ENCODE measurements at places on chromosomes 11 and 22. TPM values are rescaled to one million over a fixed set of nuclear protein-coding genes. Genes with fewer than 3 reads are reported as not detected.

The OR6A2 gene
- 0.24 TPM for total RNA-seq

DNA sequence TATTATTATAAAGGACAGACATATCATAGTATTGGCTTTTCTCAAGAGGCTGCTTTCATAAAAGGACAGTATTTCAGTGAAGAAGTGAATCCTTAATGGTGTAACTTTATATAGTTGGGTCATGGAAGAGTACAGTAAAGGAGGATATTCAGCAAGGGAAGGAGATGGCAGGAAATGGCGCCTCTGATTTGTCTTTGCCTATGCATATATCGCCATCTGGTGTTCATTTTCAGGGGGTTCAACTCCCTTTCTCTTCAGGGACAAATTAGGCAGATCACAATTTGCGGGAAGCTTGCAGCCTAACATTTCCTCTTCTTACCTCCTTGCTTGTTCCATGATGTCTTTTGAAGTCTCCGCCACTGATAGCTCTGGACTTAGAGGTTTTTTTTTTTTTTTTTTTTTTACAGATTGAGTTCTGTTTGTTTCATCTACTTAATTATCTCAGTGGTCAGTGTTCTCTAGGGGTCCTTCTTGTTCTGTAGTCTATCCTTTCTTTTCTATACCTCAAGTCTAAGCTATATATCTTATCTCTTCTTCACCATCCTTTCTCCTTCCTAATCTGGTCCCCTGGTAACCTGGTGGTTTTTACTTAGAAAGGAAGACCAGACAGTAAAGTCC, 21.8 kb upstream of the RRM1 start:
- no peak overlapping the region for H3K27ac ChIP-seq
- H3K4me3 ChIP-seq, result no peak overlapping the region
- no peaks in the 10 kb centered on the region for H3K36me3 ChIP-seq
- peaks cover 2% of the 10 kb centered on the region for H3K27me3 ChIP-seq

DNA sequence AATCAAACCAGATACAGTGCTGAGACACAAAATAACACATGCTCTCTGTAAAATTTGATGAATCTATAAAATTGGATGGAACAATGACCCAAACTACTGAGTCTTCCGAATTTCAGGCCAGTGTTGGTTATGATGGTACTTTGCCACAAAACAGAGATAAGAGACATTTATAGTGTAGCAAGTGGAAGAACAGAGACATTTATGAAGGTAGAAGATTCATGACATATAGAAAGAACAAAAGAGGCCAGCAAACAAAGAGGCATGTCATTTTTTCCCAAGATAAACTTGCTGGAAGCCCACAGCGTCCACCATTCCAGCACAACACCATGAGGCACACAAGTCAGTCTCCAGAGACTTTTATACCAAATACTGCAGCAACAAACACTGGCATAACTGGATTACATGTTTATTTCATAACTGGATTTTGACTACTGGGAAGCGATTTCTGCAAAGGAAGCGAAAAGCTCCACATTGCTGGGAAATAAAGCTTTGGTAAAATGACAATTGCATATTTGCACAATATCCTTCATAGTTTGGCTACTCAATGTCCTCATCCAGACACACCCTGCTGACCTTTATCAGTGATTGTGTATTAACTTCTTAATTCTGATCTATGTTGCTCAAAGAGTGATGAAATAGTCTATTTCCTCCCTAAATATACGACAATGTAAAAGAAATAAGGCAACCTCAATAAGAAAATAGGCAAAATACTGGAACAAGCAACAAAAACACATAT, 17.5 kb downstream of the DDI1 start:
- no peaks in the 10 kb centered on the region for H3K36me3 ChIP-seq
- no peak overlapping the region for H3K27ac ChIP-seq
- no peaks in the 10 kb centered on the region for H3K27me3 ChIP-seq
- H3K4me1 ChIP-seq, result peaks cover 22% of the 10 kb centered on the region
- no peak for DNase-seq

DNA sequence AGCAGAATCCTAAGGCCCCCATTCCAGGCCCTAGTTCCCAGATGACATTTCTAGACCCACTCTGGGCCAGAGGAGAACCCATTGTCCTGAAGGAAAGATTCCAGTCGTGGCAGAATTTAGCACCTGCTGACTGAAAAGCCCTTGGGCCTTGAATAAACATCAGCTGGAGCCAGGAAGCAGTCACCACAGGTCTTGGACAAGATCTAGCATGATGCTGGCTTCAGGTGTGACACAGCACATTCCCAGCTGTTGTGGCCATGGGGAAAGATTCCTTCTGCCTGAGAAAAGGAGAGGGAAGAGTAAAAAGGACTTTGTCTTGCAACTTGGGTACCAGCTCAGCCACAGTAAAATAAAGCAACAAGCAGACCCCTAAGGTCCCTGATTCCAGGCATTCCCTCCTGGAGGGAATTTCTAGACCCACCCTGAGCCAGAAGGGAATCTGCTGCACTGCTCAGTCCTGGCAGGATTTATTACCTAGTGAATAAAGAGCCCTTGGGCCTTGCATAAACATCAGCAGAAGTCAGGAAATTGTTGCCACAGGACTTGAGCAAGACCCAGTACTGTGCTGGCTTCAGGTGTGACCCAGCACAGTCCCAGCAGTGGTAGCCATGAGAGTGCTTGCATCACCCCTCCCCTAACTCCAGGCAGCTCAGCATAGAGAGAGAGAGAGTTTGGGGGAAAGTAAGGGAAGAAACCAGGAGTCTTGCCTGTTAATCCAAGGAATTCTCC, 42.5 kb upstream of the PAMR1 start:
- no peak overlapping the region for H3K4me3 ChIP-seq
- H3K27me3 ChIP-seq, result peaks cover 6% of the 10 kb centered on the region
- no peak overlapping the region for H3K27ac ChIP-seq
- H3K4me1 ChIP-seq, result no peaks in the 10 kb centered on the region
- H3K36me3 ChIP-seq, result no peaks in the 10 kb centered on the region
- DNase-seq, result no peak

GRCh38 chr11:22732588-22732987, 66.2 kb downstream of the GAS2 start:
- no peak overlapping the region for H3K4me3 ChIP-seq
- H3K27ac ChIP-seq, result no peak overlapping the region
- no peaks in the 10 kb centered on the region for H3K27me3 ChIP-seq
- no peaks in the 10 kb centered on the region for H3K36me3 ChIP-seq
- peaks cover 2% of the 10 kb centered on the region for H3K4me1 ChIP-seq

All from progenitor cell of endocrine pancreas (in vitro differentiated cells).